Activated naive CD4-positive, alpha-beta T cell treated with anti-CD3 and anti-CD28 coated beads for 36 hours (primary cell): ENCODE measurements at places on chromosomes 16 and 17. TPM values are rescaled to one million over a fixed set of nuclear protein-coding genes. Genes with fewer than 3 reads are reported as not detected.

GRCh38 chr17:8465356-8465755, 29.7 kb downstream of the NDEL1 start:
- H3K4me1 ChIP-seq = peaks cover 5% of the 10 kb centered on the region
- no peak overlapping the region for H3K27ac ChIP-seq
- no peaks in the 10 kb centered on the region for H3K27me3 ChIP-seq
- H3K36me3 ChIP-seq = peaks cover 12% of the 10 kb centered on the region
- no peak overlapping the region for H3K4me3 ChIP-seq

DNA sequence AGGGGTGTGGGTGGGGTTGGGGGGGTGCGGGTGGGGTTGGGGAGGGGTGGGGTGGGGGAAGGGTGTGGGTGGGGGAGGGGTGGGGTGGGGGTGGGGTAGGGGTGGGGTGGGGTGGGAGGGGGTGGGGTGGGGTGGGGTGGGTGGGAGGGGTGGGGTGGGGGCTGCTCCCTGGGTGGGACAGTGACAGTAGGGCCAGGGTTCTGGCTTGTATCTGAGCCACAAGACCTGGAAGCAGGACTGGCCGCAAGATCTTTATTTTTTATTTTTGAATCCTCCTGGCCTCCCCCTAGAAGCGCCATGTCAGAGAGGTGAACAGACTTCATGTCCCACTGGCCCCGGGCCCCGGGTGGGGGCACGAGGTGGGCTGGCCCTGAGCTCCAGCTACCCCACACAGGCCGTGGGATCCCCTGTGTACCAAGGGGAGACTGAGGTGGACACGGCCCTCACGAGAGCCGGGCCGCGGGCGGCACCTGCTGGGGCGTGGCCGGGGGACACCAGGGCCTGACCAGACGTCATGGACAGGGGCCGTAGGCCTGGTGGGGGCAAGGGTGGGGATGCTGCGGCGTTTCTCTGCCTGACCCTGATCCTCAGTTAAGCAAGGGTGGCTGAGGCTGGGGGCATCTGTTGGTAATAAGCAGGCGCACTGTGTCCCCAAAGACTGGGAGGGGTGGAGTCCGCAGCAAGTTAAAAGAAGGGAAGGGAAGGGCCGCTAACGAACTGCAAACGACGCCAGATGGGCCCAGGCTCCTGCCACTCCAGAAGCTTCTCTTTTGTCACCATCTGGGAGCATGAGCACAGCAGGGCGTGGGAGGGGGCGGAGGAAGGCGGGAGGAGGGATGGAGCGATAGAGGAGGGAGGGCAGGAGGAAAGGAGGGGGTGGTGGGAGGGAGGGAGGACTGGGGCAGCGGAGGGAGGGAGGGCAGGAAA, 22.3 kb upstream of the PABPN1L start:
- H3K36me3 ChIP-seq = no peaks in the 10 kb centered on the region
- no peak for DNase-seq
- no peaks in the 10 kb centered on the region for H3K27me3 ChIP-seq
- H3K4me1 ChIP-seq = no peaks in the 10 kb centered on the region
- no peak overlapping the region for H3K4me3 ChIP-seq

DNA sequence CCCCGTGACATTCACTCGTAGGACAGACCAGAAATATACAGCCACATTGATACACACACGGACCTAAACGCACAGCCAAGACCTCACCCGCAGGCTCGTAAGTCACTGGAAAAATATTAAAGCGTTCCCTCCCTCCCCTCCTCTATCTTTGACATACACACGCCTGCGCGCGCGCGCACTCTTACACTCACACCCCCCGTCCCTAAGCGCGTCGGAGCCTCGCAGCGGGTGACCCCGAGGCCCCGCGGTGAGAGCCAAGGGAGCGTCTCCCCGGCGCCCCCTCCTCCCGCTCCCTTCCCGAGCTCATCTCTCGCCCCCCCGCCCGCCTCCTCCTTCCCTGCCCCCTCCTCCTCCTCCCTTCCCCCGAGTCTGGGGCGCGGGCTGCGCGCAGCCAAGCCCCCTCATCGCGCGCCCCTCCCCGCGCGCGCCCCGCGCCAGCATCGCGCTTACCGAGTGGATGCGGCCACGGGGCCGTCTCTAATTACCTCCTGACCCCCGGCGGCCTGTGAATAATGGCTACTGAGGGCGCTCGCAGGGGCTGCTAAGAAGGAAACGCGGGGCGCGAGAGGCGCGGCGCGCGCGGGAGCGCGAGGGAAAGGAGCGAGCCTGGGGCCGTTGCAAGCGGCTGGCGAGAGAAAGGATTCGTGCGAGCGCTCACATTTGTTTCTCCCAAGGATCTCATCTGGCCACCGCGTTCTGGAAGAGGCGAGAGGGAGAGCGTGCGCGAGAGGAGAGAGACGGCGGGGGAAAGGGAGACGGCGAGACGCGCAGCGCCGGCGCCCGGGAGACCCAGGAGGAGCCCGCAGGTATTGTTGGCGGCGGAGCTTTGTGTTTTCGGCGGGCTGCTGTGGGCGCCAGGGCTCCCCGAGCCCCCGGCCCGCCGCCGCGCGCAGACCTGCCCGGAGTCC, 42.4 kb downstream of the RAI1 start:
- DNase-seq = peak; percentile 22
- H3K36me3 ChIP-seq = no peaks in the 10 kb centered on the region
- H3K27me3 ChIP-seq = peaks cover 24% of the 10 kb centered on the region

DNA sequence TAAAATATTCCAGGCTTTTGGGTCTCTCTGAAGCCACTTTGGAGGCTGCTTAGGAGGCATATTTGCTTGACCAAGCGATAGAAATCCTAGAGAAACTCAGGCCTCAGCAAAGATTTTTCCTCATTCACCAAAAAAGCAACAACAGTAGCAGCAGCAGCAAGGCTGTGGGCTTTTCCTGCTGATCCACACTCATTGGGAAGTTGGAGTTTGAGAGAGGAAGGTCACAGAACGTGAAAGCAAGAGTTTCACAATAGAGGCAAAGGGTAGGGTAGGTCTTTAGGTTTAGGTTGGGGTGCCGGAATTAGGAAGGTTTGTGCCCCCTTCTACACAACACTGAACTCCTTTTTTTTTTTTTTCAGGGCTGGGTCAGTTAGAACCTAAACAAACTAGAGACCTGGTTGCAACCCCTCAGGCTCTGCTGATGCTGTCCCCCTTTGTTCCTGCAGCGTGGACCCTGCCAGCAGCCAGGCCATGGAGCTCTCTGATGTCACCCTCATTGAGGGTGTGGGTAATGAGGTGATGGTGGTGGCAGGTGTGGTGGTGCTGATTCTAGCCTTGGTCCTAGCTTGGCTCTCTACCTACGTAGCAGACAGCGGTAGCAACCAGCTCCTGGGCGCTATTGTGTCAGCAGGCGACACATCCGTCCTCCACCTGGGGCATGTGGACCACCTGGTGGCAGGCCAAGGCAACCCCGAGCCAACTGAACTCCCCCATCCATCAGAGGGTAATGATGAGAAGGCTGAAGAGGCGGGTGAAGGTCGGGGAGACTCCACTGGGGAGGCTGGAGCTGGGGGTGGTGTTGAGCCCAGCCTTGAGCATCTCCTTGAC, 2.0 kb downstream of the TMUB2 start:
- no peak for DNase-seq
- H3K4me1 ChIP-seq = peaks cover 34% of the 10 kb centered on the region

The USP6 gene
- not detected for total RNA-seq

DNA sequence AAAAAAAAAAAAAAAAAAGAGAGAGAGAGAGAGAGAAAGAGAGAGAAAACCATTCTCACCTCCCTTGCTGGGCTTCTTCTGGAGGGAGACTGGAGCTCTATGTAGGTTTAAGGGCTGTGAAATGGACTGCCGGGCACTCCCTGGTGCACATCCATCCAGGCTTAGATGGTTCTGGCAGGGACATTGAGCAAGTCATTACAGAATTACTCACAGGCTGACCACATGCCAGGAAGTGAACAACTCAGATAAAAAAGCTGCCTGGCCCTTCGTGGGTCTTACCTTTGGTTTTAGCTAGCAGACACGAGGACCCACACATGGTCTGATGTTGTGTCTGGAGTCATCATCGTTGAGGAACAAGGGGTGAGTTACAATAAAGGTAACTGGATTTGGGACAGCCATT, 847.4 kb upstream of the EEF2KMT start:
- H3K36me3 ChIP-seq = peaks cover 1% of the 10 kb centered on the region
- DNase-seq = no peak
- no peaks in the 10 kb centered on the region for H3K27me3 ChIP-seq
- H3K4me3 ChIP-seq = no peak overlapping the region
- no peak overlapping the region for H3K27ac ChIP-seq

The NOXO1 gene
- not detected for total RNA-seq

- H3K27me3 ChIP-seq = peaks cover 42% of the 10 kb centered on the region
- H3K27ac ChIP-seq = no peak overlapping the region
- peaks cover 4% of the 10 kb centered on the region for H3K4me1 ChIP-seq
- no peaks in the 10 kb centered on the region for H3K36me3 ChIP-seq
- DNase-seq = no peak
- H3K4me3 ChIP-seq = no peak overlapping the region
Observed at GRCh38 chr17:34255381-34255732, 272 bp downstream of the CCL2 start.

GRCh38 chr17:1473170-1473569, 17.1 kb upstream of the CRK start:
- peaks cover 15% of the 10 kb centered on the region for H3K4me1 ChIP-seq
- H3K4me3 ChIP-seq = no peak overlapping the region
- peaks cover 9% of the 10 kb centered on the region for H3K36me3 ChIP-seq
- H3K27ac ChIP-seq = no peak overlapping the region
- peak; percentile 55 for DNase-seq

GRCh38 chr17:51799981-51800380, 358.5 kb downstream of the CA10 start:
- no peak overlapping the region for H3K4me3 ChIP-seq
- H3K27ac ChIP-seq = no peak overlapping the region
- no peaks in the 10 kb centered on the region for H3K36me3 ChIP-seq
- no peaks in the 10 kb centered on the region for H3K4me1 ChIP-seq
- no peak for DNase-seq

DNA sequence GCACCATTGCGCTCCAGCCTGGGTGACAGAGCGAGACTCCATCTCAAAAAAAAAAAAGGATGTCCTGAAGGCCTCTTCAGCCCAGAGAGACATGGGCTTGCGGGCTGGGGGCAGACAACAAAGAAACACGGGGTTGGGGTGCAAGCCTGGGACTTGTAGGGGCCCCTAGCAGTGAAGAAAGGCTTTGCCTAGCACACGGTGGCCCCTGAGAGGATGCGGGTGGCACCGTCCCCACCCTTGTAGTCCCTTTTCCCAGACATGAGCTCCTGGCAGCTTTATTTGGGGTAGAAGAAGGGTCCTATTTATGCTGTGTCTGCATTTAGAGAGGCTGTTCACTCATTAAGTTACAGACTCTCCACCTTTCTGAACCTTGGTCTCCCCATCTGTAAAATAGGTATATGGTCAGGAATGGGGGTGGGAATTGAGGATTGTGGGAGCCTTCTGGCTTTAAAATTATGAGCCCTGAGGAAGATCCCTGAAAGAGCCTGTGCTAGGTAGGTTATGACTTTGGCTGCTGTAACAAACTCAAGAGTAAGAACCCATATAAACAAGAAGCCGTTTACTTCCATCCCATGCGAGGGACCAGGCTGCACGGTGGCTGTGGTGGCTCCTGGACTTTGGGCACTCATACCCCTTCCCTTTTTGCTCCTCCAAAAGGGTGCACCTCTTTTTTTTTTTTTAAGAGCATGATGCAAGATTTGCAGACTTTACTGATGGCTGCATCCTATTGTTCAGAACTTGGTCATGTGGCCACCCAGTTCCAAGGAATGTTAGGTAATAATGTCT, 20.6 kb upstream of the ADGRG1 start:
- DNase-seq = peak; percentile 2
- H3K27ac ChIP-seq = no peak overlapping the region
- peaks cover 34% of the 10 kb centered on the region for H3K4me1 ChIP-seq
- no peaks in the 10 kb centered on the region for H3K36me3 ChIP-seq
- no peak overlapping the region for H3K4me3 ChIP-seq

The ACSM2A gene
- not detected for total RNA-seq

The SBK1 gene
- total RNA-seq = 3.4 TPM

DNA sequence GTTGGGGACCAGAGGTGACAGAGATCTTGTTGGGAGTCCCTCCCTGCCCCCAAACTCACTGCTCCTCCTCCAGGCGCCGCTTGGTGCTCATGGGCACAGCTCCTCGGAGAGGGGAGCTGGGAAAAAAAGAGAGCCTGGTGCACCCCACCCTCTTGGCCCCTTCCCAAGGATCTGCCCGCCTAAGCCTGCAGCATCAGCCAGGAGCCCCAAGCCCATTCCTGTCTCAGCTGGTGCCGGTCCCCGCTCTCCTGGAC, 400 bp downstream of the HCFC1R1 start:
- H3K27me3 ChIP-seq = peaks cover 6% of the 10 kb centered on the region
- peaks cover 49% of the 10 kb centered on the region for H3K4me1 ChIP-seq
- peak overlapping the region; percentile 98 for H3K27ac ChIP-seq
- H3K4me3 ChIP-seq = peak overlapping the region; percentile 95
- peaks cover 11% of the 10 kb centered on the region for H3K36me3 ChIP-seq

- no peak for DNase-seq
- peaks cover 15% of the 10 kb centered on the region for H3K27me3 ChIP-seq
- no peaks in the 10 kb centered on the region for H3K4me1 ChIP-seq
Observed at GRCh38 chr17:57785022-57785421, 39.9 kb upstream of the CCDC182 start.

GRCh38 chr17:38325221-38325851, 18.4 kb downstream of the GPR179 start:
- no peaks in the 10 kb centered on the region for H3K27me3 ChIP-seq
- peaks cover 18% of the 10 kb centered on the region for H3K36me3 ChIP-seq
- H3K4me3 ChIP-seq = peak overlapping the region; percentile 25
- peak; percentile 26 for DNase-seq
- H3K27ac ChIP-seq = peak overlapping the region; percentile 72

DNA sequence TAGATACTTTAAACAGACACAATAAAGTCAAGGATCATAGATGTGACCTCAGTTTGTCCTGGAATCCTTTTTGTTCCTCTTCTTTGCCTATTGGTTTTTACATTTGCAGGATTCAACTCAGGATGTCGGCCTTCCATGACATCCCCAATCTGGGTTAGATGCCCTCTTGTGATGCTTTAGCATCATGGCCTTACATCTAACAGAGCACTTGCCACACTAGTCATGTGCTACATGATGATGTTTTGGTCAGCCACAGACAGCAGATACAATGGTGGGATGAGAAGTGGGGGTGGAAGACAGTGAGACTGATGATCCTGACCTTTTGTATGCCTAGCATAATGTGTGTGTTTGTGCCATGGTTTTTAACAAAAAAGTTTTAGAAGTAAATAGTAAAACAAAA, 1.8 kb upstream of the SYNRG start:
- H3K36me3 ChIP-seq = peaks cover 4% of the 10 kb centered on the region
- no peak overlapping the region for H3K27ac ChIP-seq
- no peak overlapping the region for H3K4me3 ChIP-seq

The BFAR gene
- 41.9 TPM for total RNA-seq
